Activated CD8-positive, alpha-beta memory T cell treated with anti-CD3 and anti-CD28 coated beads for 24 hours (primary cell): ENCODE measurements at places on chromosomes 7 and 10.
A peak's percentile ranks its signal among the peaks of the same experiment; 100 is the strongest.

DNA sequence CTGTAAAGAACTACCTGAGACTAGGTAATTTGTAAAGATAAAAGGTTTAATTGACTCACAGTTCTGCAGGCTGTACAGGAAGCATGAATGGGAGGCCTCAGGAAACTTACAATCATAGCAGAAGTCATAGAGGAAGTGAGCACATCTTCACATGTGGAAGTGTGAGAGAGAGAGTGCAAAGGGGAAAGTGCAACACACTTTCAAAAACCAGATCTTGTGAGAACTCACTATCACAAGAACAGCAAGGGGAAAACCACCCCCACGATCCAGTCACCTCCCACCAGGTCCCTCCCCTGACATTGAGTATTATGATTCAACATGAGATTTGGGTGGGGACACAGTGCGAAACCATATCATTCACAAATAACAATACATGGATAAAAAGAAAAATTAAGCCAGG, 24.5 kb downstream of the AVL9 start:
- no peak for DNase-seq

DNA sequence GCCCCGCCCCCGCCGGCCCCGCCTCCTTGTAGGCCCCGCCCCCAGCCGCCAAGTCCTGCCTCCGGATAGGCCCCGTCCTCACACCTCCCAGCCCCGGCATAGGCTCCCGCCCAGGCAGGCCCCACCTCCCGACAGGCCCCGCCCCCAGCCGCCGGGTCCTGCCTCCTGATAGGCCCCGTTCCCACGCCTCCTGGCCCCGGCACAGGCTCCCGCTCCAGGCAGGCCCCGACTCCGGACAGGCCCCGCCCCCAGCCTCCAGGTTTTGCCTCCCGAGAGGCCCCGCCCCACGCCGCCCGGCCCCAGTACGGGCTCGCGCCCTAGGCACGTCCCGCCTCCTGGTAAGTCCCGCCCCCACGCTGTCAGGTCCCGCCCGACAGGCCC, 232 bp upstream of the MICALL2 start:
- peak; percentile 98 for DNase-seq

DNA sequence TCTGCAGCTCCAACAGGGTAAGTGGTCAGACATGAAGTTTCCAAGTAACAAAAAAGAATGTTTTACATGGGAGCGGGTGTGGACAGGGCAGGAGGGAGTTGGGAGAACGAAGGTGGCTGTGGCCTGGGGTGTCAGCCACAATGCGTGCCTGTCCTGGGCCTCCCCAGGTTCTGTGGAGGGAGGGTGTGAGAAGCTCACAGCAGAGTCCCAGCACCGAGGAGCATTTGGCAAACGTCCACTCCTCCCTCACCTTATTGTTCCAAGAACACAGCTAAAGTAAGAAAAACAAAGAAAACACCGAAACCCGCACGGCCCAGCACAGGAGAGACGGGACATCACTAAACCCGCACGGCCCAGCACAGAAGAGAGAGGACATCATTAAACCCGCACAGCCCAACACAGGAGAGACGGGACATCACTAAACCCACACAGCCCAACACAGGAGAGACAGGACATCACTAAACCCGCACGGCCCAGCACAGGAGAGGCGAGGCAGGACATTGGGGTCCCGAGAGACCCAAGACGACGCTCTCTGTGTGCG, 226.4 kb downstream of the MAD1L1 start:
- DNase-seq, result no peak

DNA sequence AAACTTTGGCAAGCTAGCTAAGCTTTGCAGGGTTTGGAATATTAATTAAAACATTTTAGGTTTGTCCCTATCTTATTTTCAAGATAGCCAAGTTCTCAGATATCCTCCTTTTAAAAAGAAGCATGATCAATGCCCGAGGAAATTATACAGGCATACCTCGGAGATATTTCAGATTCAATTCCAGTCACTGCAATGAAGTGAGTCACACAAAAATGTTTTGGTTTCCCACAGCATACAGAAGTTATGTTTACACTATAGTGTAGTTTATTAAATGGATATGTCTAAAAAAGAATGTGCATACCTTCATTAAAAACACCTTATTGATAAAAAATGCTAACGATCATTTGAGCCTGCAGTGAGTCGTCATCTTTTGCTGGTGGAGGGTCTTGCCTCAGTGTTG, 382.9 kb upstream of the NPVF start:
- DNase-seq, result no peak

DNA sequence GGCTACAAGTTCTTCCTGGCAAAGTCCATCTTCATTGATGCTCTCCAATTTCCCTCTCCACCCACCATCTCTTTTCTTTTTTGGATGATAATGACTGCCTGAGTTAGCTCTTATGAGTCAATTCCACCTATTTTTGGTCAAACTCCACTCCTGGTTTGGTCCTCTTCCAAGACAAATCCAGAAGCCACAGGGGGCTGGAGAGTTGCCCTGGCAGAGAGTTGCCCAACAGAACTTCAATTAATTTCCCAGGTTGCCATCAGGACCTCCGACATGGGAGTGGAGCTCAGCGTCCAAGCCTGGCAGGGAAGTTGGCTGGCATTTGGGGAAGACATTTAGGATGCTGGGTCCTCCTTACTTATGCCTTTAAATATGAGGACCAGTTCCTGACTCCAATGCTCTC, 29.2 kb upstream of the KCNMA1 start:
- no peak for DNase-seq

DNA sequence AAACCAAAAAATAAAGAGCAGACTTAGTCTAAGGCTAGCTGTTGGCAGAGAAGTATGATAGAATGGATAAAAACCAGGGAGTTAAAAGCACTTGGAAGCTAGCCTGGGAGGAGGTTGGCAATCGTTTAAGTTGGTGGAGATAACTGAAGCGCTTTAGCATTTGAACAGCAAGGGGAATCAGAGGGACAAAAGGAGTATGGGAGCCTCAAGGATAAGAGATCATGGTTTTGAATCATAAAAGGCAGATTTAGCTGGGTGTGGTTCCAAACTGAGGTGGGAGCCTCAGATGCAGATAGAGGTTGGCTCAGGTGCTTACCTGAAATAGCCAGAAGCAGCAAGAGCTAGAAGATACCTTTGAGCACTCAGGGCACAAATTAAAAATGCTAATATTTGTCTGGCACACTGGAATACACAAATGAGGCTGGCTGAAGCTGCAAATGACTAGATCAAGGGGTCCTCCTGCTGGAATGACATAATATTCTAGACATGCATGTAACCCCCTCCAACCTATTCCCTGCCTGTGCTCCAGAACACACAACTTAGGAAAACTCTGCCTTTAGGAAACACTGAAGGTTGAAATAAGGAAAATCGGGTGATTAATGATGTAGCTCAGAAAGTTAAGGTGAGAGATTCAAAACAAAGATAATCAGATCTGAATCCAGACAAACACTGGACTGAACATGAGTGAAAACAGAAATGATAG, 372.3 kb upstream of the LRRN3 start:
- DNase-seq, result no peak

GRCh38 chr7:64849250-64849923, 53.7 kb upstream of the ZNF273 start:
- DNase-seq, result no peak

- no peak for DNase-seq
These were observed 32.5 kb downstream of the LAMB4 start for GRCh38 chr7:108097703-108098102.

- no peak for DNase-seq
These were observed 12.9 kb downstream of the NPFFR1 start for GRCh38 chr10:70270952-70271351.

DNA sequence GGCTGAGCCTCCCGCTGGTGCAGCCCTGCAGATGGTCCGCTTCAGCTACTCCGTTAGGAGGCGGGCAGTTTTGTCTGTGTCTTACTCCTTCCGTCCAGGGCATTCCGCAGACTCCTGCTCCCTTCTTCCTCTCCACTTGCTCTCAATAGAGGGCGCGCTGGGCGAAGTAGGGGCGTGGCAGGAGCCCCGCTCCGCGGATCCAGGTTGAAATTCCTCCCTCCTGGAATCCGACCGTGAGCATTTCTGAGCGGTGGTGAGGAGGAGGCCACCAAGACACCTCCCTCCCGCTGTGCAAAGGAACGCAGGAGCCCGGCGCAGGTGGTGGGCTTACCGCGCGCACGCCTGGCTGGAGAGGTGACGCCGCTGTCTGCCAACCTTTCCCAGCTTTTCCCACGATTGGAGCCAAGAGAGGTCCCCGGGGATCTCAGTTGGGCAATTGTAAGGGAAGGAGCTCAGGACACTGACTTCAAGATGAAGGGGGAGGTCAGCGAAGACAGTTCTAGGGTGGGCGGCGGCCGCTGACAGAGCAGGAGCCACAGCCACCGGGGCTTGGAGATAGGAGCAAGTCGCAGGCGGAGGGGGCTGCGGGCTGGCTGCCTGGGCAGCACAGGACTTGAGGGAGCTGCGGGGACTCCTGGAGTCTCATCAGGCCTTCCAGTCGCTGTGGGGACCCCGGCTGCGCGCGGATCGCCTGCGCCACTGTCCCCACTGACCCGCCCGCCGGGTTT, 1011.3 kb downstream of the XPNPEP1 start:
- DNase-seq, result no peak

DNA sequence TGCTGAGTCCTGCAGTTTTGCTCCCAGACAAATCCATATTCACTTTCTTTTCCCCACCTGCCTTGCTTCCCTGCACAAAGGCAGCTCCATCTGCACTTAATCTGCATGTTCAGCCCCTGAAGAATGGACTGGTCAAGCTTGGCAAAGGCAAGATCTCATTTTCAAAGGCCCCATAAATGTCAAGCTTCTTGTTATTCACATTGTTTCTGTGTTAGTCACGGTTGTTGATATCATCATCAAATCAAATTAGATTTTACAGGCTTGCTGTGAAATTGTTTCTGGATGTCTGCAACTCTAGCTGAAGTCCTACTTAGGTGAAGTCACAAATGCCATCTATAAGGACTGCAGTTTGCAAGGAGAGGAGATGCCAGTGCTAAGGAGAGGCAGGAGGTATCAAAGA, 91.0 kb downstream of the GPAM start:
- DNase-seq, result no peak

DNA sequence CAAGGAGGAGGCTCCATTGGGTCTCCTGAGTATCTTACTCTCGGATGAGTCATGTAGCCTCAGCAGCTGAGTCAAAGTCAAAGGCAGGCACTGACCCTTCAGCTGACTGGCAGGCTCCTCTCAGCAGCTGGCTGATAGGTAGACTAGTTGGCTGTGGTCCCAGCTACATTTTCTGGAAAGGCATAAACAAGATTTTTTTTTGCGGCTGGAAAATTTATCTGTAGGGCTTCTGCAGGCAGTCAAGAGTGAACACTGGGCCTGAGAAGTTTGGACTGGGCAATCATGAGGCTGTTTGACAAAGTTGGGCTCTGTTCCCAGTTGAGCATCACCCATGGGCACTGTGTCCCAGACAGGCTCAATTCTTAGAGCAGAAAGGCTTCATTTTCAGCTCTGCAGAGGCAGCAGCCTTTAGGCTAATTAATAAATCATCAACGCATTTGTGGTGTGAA, 796.2 kb downstream of the CCSER2 start:
- no peak for DNase-seq

- no peak for DNase-seq
These were observed 26.5 kb downstream of the PDE1C start for GRCh38 chr7:32043688-32044087.

DNA sequence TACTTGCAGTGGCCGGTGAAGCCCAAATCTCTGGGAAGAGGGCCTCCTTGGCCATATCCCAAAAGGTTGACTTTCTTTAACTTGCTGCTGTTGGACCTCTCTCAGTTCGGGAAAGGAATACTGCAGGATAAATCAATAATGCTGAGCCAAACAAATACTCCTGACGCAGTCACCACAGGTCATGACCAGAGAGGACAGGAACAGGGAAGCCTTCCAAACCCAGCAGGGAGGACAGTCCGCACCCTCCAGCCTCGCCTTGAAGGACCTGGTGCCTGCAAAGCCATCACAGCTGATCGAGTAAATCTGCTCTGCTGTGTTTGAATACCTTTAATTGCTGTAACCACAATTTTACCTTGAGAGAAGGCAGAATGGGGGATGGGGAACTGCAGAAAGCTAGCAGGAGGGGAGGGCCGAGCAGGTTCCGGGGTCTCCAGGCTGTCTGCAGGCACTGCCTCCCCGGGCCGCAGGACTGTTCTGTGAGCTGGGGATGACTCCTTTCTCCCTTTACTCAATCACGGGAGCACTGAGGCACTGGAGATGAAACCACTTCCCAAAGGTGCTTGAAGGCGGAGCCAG, 20.8 kb upstream of the INSIG1 start:
- DNase-seq, result no peak

GRCh38 chr7:120421151-120421651, 148.2 kb downstream of the KCND2 start:
- no peak for DNase-seq

DNA sequence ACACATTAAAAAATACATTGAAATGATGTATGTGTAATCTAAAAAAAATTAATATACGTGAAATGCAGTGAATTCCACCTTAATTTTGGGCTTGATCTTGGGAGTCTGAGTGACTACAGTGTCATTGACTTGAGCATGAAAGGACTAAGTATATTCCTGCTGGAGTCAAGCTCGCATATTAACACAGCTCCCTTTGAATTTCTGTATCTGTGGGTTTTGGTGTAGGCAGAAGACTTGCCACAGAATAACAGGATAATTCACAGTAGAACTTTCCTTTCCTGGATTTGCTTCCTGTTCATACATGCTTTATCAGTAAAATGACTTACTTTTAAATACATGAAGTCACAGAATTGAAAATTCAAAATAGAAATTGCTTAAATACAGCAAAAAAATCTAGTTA, 55.3 kb downstream of the PPP1R9A start:
- no peak for DNase-seq

DNA sequence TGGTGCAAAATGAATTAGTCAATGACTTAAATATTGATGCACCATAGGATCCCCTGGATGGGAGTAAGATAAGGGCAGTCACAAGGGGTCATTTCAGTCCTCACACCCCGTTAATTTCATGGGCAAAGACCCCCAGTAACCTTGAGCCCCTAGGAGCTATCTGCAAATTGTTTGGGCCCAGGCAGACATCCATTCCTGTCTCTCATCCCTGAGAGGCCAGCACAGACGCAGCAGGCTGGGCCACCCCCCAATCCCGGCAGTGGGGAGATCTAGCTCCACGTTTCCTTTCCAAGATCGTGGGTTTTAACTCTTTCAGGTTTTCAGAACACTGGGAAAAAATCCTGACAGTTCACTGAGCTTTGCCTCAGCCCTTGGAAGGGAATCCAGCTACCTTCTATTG, 40.1 kb downstream of the PNLIPRP2 start:
- no peak for DNase-seq
